ENCODE measurements at places on chromosomes 7 and 10.

GRCh38 chr7:128266883-128267594 lies 26.0 kb downstream of the LEP start:
- no peak for DNase-seq

GRCh38 chr10:4688601-4689000 lies 137.4 kb upstream of the AKR1E2 start:
- DNase-seq: peak; percentile 51

- no peak for DNase-seq
Measured at GRCh38 chr7:107660381-107661080, at the start of gene SLC26A4. SLC26A4 (plus strand) TSS chr7:107660828; CDS start chr7:107661642, 814 bp downstream.

DNA sequence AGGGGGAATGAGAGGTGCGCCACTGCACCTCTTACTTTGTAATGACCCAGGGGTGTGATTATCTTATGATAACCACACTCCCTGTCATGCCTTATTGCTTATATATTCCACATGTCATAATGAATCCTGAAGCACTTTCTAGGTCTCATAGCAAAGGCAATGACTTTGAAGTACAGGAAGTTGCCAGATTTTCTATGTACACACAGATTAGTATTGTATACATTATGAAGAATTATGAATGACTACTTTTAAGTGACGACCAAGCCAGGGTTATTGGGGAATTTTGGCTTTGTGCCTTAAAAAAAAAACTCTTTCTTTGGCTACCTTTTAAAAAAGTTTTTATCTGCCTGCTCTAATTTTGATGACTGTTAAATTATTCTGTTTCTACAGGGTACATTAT lies 269.6 kb downstream of the MDFIC start:
- DNase-seq: no peak

DNA sequence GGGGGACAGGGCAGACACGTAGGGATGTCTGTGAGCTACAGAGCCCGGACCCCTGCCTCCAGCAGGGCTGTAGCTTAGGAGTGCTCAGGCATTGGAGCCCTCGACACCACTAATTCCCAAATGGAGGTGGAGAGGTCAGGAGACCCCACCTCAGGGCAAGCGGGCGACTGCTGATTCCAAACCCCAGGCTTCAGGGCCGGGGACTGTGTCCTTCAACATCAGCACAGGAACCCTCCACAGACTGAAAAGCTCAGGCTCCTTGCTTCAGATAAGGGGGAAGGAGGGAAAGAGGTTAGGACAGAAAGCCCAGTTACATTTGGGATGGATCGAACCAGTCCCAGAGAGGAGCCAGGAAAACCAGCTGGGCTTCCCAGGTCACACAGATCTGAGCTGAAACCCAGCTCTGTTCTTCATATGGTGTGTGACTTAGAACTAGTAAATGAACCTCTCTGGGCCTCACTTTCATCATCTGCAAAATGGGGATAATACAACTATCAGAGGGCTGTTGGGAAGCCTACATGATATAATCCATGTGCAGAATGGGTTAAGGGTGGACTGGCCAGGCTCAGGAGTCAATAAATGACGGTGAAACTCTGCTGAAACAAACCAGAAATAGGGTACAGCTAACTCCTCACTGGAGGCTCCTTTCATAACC lies 16.7 kb downstream of the POLL start:
- no peak for DNase-seq

DNA sequence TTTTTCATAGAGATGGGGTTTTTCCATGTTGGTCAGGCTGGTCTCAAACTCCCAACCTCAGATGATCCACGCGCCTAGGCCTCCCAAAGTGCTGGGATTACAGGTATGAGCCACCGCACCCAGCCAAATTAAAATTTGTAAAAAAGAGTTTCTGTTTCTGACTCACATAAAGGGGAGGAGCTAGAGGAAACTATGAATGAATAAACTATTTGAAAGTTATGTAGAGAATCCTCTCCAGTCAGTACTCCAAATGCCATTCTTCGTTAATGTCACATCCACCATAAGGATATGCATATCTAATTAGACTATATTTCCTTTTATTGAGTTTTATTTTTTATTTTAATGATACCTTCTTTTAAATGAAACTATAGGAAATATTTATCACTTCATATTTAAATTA lies 52.6 kb downstream of the MBL2 start:
- DNase-seq: no peak

- DNase-seq: no peak
Measured at GRCh38 chr10:63430999-63431356, 34.8 kb downstream of the JMJD1C start.

DNA sequence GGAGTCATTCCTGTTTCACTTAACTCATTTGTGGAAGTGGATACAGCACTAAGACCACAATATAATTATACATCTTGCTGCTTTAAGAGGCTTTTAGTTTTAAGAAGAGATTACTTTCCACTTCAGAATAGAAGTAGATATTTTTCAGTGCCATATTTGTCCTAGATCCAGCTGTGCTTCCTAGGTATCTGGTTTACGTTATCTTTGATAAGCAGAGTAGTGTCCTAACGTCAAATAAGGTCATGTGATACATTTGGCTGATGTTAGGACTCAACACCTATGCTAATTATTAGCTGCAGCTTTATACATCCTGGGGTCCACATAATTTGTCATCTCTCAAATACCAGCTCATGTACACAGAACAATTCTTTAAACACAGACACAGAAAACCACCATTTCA lies 196.2 kb upstream of the SMIM30 start:
- DNase-seq: no peak

GRCh38 chr7:105854498-105854897 lies 21.9 kb downstream of the ATXN7L1 start:
- DNase-seq: no peak

Data from inflammatory macrophage (primary cell).